ENCODE measurements at places on chromosomes 4 and X.

GRCh38 chr4:99351487-99351886 is 1.1 kb downstream of the ADH1C start:
- no peak for DNase-seq

- DNase-seq: no peak
These were observed 84.1 kb downstream of the LDB2 start for GRCh38 chr4:16814361-16814760.

- no peak for DNase-seq
These were observed 54.7 kb downstream of the TMEM131L start for GRCh38 chr4:153520801-153521329.

DNA sequence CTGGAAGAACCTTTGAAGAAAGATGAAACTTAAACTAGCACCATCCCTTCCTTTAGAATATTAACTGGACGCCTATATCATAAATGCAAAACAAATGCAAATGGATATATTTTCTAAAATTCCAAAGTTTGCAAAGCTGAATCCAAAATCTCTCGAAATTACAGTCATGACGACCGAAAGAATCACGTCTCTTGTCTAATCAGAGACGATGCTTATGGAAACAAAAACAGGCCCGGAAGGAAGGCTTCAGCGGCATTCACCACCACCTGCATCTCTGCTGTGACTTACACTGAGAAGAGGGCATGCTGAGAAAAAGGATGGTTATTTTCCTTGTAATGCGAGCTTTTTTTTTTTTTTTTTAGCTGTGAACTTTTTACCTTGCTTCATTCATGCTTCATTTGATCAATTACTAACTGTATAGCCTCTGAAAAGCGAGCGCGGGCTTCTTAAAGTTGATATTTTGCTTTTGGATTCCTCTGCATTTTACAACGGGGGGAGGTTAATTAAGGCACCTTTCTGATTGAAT is 209.3 kb downstream of the SOWAHB start:
- no peak for DNase-seq

DNA sequence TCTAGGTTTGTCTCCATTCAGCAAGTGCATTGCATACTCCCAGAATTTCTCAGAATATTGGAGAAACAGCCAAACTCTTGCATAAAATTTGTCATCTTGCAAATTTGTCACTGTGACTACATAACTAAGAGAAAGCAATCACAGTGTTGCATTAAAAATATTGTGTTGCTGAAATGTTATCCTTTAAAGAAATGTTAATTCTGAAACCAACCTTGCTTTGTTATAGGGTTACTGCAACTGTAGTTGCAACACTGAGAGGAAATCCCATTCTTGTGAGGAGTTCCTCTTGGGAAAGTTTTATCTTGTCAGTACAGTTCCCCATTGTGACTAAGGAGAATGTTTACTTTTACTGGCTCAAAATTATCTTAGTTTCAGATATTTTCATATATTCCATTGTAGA is 20.9 kb downstream of the CYBB start:
- DNase-seq: no peak

DNA sequence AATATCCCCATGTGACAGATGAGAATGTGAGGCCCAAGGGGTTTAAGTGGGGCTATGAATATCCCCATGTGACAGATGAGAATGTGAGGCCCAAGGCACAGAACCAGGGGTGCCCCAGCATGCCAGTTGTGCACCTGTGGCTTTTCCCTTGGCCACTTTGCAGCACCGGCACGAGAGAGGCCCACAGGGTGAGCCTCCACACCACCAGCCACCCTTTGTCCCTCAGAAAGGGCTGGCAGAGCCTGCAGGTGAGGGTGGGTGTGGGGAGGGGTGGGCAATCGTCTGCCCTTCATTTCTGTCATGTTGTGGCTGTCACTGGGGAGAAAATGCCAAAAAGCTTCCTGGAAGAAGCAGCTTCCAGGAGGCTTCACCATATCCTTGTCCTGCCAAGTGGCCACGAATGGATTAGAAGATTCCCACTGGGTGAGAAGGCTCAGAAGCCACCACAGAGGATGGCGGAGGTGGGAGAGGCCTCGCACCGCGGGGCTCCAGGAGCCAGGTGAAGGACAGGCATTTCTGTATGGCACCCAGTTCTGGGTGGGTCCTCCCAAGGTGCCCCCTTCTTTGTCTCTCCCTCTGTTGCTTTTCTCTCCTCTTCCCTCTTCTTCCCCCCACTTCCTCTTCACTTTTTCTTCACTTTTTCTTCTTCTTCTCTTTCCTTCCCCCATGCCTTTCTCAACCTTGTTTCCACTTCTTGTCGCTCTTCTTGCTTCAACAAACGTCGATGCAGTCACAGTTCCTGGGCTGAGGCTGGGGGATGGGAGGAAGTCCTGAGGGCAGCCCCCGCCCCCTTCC is 469 bp upstream of the GPR78 start:
- no peak for DNase-seq

DNA sequence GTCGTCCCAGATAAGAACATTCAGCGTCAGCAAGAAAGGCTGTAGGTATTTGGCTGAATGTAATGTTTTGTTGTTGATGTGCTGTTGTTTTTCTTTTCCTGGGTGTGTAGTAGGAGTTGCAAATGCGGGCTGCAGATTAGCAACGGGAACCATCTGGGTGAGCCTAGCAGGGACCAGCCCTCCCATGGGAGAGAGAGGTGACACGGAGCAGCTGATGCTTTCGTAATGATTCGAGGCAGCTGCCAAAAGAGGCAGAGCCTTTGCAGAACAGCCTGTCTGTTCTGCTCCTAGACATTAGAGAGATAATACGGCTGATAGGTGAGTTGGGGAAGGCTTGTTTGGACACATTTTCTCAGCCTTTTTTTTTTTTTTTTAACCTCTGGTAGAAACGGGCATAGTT is 25.3 kb downstream of the ARSF start:
- peak; percentile 54 for DNase-seq

- DNase-seq: no peak
These were observed 547.0 kb upstream of the LCORL start for GRCh38 chr4:18568600-18568999.

DNA sequence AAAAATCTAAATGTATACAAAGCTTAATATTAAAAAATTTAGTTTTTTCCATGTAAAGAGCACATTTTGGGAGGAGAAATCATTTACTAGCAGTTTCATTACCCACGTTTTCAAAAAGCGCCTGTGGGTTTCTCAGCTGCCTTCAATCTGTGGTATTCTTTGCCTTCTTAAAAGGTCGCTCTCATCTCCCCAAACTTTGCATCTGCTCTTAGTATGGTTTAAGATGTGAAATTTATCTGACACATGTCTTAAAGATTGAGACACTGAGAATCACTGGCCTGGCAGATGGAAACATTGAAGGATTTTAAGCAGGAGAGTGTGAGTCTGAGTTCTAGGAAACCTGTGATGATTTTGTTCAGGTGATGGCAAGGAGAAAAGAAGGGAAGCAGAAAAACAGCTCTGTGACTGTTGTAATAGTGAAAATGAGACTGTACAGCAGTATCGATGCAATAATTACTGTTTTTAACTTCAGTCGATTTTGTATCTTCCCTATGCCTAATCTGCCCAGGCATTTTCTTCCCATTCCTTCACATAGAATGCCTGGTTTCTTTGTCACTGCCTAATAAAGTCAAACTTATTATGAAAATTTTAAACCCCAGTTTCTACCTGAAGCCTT is 75.9 kb downstream of the PAQR3 start:
- no peak for DNase-seq

GRCh38 chr4:100833906-100834305 is 316.1 kb upstream of the EMCN start:
- DNase-seq: no peak

- DNase-seq: no peak
These were observed 1461.7 kb downstream of the ADGRL3 start for GRCh38 chr4:62661821-62662220.

- DNase-seq: no peak
These were observed 173.6 kb downstream of the CORIN start for GRCh38 chr4:47664051-47664826.

DNA sequence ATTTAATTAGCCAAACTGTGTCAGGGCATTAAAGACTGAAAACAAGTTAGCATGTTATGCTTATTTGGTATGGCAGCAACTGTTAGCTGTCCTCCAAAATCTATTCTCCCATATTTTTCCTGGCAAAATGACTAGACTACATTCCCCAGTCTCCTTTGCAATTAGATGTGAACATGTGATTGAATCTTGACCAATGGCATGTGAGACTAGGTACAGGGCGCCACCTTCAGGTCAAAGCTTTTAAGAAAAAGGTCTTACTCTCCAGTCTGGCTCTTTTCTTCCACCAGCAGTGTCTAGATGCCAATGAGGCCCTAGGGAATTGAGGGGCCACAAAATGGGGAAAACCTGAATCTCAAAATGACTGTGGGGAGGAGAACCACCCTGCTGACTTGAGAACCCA is 408.2 kb downstream of the SMARCA1 start:
- DNase-seq: peak; percentile 6

DNA sequence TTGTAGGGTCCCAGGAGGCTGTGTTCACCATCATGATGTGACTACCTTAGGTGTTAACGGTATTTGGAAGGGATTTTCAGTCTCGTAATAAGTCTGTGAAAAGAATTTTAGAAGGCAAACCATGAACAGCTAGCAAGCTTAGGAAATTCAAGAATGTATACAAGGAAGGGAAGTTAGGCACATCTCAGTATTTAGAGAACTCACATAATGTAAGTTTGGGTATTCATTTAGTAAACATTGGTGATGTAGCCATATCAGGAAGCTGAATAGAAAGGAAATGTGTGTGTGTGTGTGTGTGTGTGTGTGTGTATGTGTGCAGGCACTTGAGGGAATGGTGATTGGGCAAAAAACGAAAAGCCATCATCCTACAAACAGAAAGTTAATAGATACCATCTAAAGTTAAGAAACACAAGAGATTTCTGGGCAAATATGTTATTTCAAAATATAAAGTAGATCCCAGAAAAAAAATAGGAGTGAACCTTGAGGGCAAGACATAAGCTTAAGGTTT is 34.7 kb upstream of the PRKX start:
- no peak for DNase-seq

DNA sequence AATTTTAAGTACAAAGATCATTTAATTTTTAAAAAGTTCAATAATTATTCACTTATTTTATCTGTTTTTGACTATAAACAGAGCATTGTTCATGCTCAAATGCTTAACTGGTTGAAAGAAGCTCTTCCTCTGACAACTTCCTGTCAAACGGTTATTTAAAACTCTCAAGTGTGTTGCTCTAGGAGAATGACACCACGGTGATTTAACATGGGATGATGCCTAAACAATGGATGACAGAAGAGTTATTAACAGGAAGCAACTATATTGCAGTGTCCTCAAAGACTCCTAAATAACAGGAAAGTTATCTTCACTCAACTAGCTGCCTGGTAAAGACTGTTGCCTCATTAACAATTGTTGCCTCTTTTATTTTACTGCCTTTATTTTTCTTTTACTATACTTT is 509.6 kb downstream of the PACRGL start:
- no peak for DNase-seq

DNA sequence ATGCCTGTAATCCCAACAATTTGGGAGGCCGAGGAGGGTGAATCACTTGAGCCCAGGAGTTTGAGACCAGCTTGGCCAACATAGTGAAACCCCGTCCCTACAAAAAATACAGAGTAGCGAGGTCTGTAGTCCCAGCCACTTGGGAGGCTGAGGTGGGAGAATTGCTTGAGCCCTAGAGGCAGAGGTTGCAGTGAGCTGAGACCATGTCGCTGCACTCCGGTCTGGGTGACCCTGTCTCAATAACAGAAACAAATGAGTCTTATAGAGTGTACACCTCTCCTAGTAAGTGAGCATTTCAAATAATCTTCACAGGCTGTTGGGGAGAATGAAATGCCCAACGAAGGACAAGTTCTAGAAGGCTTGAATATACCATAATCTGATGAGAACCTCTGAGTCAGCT is 5.5 kb downstream of the UCHL1 start:
- no peak for DNase-seq

GRCh38 chr4:166991006-166991561 is 243.2 kb downstream of the SPOCK3 start:
- no peak for DNase-seq

GRCh38 chr4:110134269-110134869 is 64.0 kb downstream of the ELOVL6 start:
- no peak for DNase-seq

DNA sequence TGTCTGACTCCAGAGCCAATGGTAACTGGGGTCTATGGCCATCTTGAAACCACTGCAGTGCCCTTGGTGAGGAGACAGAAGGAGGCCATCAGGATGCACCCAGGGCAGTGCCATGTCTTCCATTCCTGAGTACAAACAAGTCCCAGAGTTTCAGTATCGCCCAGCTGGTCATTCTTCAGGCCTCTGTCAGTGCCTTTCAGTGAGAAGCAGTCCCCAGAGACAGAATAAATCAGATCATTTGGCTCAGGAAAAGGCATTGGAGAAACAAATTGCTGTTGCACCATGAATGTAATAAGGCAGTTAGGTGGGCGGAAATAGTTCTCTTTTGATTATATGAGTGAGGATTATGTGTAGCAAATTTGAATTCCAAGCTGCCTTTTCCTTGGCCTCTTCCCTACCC is 21.3 kb downstream of the ADGRG4 start:
- no peak for DNase-seq

DNA sequence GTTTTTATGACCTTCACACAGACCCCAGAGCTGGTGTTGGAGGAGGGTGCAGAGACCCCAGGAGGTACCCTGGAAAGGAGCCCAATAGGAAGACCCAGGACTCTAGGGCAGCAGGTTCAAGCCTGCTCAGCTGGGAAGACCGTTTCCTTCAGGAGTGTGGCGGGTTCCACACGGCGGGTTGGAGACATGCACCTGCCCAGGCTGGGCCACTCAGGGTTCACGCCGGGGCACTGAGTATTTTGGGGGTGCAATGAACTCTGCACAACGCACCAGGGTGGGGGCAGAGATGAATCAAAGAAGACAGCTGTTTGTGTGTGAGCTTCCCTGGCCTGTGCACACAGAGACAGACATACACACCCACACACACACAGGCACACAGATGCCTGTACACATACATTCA is 52.5 kb upstream of the PPP2R3B start:
- no peak for DNase-seq

DNA sequence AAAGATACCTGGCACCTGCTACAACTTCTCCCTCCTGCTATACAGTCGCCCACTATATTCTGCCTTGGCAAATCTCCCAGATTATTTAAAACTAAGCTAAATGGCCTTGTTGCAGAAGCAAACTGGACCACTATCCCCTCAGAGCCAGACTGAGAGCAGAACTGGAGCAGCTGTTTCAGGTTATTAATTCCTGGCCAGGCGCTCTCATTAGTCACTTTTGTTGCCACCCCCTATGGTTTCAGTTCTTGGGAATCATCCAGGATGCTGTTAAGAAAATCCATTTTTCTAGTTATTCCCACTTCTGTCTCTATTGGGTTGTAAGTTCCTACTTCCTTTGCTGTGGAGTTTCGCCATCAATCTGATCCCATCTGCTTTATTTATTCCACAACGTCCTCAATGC is 30.1 kb downstream of the ADGRA3 start:
- no peak for DNase-seq

GRCh38 chrX:111490688-111491087 is 20.8 kb upstream of the SERTM2 start:
- DNase-seq: peak; percentile 58

DNA sequence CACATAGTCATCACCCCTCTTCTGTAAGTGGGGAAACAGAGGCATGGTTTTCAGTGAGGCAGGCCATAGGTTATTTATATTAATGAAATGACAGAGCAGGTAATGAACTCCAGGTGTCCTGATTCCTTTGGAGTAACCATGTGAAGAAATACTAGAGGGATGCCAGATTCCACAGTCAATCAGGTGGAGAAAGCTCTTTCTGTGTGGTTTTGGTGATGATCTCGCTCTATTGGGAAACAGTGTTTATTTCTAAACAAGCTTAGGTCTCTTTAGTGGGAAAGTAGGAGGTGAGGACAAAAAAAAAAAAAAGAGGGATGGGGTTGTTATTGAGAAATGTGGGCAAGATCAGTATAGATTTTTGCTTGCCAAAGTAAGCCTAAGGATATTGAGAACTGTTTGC is 12.2 kb downstream of the DOCK11 start:
- no peak for DNase-seq
